Activated naive CD8-positive, alpha-beta T cell treated with anti-CD3 and anti-CD28 coated beads, Interleukin-2, amount 10 ng/mL, durations not matched to agents 7 days and 5 days (primary cell): ENCODE measurements at places on chromosomes 6 and 20.

- H3K4me1 ChIP-seq, result peaks cover 6% of the 10 kb centered on the region
- peak overlapping the region; percentile 9 for H3K4me3 ChIP-seq
- H3K36me3 ChIP-seq, result no peaks in the 10 kb centered on the region
- peak; percentile 52 for DNase-seq
- peaks cover 24% of the 10 kb centered on the region for H3K27me3 ChIP-seq
- no peak overlapping the region for H3K27ac ChIP-seq
Observed at GRCh38 chr6:24547243-24547642, 52.5 kb downstream of the ALDH5A1 start.

GRCh38 chr20:25495189-25495824 is 87.8 kb downstream of the GINS1 start:
- H3K36me3 ChIP-seq, result no peaks in the 10 kb centered on the region
- H3K4me3 ChIP-seq, result no peak overlapping the region
- H3K27me3 ChIP-seq, result no peaks in the 10 kb centered on the region
- DNase-seq, result no peak

GRCh38 chr6:155504848-155505607 is 49.4 kb upstream of the NOX3 start:
- H3K4me3 ChIP-seq, result no peak overlapping the region
- DNase-seq, result no peak
- no peak overlapping the region for H3K27ac ChIP-seq
- peaks cover 1% of the 10 kb centered on the region for H3K27me3 ChIP-seq

DNA sequence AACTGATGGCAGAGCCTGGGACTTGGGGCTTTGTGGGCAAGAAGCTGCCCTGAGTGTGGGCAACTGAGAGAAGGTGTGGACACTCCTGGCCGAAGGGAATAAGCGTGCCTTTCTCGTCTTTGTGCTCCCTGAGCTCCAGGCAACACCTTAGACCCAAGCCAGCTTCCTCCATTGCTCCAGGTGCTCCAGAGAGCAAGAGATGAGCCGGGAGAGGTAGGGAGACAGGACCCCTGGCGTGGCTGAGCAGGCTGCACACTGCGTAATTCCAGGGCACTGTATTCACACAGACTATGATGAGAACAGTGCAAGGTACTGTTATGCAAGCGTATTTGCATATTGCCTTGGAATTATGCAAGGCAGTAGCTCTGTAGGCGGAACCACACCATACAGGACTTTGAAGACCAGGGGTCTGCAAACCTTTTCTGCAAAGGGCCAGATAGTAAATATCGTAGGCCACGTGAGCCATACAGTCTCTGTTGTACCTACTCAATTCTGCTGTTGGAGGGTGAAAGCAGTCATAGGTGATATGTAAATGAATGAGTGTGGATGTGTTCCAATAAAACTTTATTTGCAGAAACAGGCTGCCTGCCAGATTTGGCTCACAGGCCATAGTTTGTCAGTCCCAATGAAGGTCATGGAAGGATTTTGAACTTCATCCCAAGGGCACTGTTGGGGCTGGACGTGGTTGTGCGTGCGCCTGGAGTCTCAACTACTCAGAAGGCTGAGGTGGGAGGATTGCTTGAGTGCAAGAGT is 42.1 kb upstream of the FAM83D start:
- no peaks in the 10 kb centered on the region for H3K27me3 ChIP-seq
- no peak overlapping the region for H3K4me3 ChIP-seq
- no peak overlapping the region for H3K27ac ChIP-seq
- peak; percentile 14 for DNase-seq
- H3K4me1 ChIP-seq, result peaks cover 38% of the 10 kb centered on the region

DNA sequence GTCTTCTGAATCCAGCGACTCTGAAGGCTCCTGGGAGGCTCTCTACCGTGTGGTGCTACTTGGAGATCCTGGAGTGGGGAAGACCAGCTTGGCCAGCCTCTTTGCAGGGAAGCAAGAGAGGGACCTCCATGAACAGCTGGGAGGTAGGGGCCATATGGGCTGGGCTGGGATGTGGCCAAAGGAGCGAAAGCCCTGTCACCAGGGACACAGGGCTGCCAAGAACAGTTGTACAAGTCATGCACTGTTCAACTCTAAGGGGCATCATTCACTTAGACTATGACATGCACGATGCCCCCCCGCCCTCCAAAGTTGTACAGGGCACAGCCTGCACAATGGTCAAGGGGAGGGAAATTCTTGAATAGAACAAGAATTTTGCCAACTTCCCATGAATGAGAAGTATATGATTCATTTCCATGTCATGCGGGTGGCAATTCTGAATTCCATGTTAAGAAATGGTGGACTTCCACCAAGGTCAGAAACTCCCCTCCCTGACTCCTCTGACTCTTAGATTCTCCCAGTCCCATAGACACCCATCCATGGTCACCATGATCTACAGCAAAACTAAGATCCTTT is 1.6 kb downstream of the REM1 start:
- peaks cover 42% of the 10 kb centered on the region for H3K27me3 ChIP-seq
- H3K27ac ChIP-seq, result no peak overlapping the region
- DNase-seq, result no peak
- peaks cover 3% of the 10 kb centered on the region for H3K4me1 ChIP-seq
- peaks cover 2% of the 10 kb centered on the region for H3K36me3 ChIP-seq
- H3K4me3 ChIP-seq, result no peak overlapping the region

GRCh38 chr6:2918936-2919335 is 15.8 kb upstream of the SERPINB9 start:
- peak overlapping the region; percentile 25 for H3K4me3 ChIP-seq
- H3K27me3 ChIP-seq, result peaks cover 4% of the 10 kb centered on the region
- peaks cover 16% of the 10 kb centered on the region for H3K4me1 ChIP-seq
- no peak for DNase-seq

GRCh38 chr6:108771421-108771820 is 76.8 kb upstream of the ARMC2 start:
- no peak for DNase-seq
- peaks cover 10% of the 10 kb centered on the region for H3K27me3 ChIP-seq
- no peak overlapping the region for H3K27ac ChIP-seq
- H3K4me1 ChIP-seq, result peaks cover 8% of the 10 kb centered on the region
- peaks cover 2% of the 10 kb centered on the region for H3K36me3 ChIP-seq
- H3K4me3 ChIP-seq, result no peak overlapping the region

- no peak for DNase-seq
- no peaks in the 10 kb centered on the region for H3K4me1 ChIP-seq
- H3K4me3 ChIP-seq, result no peak overlapping the region
- H3K36me3 ChIP-seq, result no peaks in the 10 kb centered on the region
Observed at GRCh38 chr6:132236744-132237143, 164.5 kb downstream of the MOXD1 start.

DNA sequence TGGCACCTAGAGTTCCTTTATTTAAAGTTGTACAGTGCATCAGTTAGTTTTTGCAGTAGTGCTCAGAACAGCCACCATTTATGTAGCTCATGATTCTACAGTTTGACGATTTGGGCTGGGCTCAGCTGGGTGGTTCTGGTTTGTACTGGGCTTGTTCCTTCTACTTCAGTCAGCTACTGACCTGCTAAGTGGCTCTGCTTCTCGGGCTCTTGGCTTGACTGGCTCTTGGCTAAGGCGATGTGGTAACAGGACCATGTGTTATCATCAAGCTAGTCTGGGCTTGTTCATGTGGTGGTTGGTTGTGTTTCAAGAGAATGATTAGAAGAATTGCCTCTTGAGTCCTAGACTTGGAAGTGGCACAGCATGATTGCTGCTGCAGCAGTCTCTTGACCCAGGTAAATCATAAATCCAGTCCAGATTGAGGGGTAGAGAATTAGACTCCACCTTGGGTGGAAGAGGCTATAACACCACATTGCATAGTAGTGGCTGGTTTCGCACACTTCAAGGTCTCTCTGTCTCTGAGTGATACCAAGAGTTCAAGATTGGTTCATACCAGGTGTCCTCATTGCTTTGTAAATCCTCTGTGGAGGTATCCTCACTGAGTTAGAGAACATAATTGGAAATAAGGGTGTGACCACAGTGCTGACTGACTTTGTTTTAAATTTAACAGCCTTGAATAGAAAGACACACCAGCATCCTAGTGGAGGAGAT is 253.0 kb downstream of the ARID1B start:
- H3K4me3 ChIP-seq, result no peak overlapping the region
- peaks cover 14% of the 10 kb centered on the region for H3K4me1 ChIP-seq
- peaks cover 14% of the 10 kb centered on the region for H3K36me3 ChIP-seq
- DNase-seq, result no peak

GRCh38 chr6:49813248-49813647 is 26.2 kb upstream of the PGK2 start:
- no peak overlapping the region for H3K4me3 ChIP-seq
- no peaks in the 10 kb centered on the region for H3K27me3 ChIP-seq
- H3K4me1 ChIP-seq, result no peaks in the 10 kb centered on the region

DNA sequence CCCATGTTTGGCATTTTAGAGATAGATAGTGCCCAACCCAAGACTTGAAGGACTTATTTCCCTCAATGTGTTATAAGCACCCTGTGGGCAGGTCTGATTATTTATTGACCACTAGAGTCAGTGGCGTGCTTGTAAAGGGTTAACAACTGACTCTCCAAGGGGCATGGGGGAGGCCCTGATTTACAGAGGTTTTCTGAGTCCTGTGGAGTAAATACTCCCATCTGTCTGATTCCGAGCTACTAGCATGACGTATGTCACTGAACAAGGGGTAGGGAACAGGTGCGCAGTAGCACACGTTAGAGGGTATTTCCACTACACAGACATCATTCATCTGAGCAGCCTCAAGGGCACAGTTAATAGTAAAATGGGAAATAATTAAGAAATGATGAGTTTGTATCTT is 17.4 kb upstream of the TRAM2 start:
- no peak overlapping the region for H3K4me3 ChIP-seq
- H3K27me3 ChIP-seq, result peaks cover 3% of the 10 kb centered on the region
- DNase-seq, result no peak
- no peak overlapping the region for H3K27ac ChIP-seq
- peaks cover 14% of the 10 kb centered on the region for H3K4me1 ChIP-seq

DNA sequence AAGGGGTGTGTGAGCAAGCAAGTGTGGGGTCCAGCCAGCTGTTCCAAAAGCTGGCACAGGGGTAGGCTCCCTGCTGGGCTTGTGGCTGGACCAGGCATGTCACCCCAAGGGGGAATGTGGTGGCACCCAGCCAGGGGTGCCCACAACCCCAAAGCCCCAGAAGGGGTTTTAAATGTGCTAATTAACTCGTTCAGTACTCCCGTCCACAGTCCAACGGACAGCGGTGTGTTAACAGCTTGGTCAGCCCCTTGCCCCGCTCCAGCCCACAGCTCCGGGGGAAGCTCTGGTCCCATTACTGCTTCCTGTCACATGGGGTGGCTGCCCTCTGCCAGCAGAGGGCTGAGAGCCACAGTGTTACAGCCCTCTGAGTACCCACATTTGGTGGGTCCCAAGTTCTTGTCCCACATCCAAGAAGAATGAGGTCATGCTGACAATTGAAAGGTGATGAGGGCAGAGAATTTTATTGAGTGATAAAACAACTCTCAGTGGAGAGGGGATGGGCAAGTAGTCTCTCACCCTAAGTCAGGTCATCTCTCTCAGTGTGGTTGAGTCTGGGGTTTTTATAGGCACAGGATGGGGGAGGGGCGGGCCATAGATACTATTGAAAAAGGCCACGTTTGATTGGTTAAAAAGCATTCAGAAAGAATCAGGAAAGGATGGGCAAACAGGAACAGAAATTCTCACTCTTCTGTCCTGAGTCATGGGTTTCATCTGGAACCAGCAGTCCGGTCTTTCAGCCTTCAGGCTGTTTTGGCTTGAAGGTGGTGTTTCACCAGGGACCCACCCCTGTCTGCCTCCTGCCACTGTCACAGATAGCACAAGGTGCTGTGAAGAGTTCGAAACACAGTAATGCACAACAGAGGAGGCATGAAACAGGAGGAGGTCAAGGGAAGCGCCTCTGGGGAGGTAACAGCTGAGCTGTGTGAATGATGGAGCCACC is 238.5 kb downstream of the NFATC2 start:
- H3K27me3 ChIP-seq, result peaks cover 15% of the 10 kb centered on the region
- H3K36me3 ChIP-seq, result no peaks in the 10 kb centered on the region
- DNase-seq, result no peak
- H3K27ac ChIP-seq, result no peak overlapping the region
- peaks cover 2% of the 10 kb centered on the region for H3K4me1 ChIP-seq
- no peak overlapping the region for H3K4me3 ChIP-seq

DNA sequence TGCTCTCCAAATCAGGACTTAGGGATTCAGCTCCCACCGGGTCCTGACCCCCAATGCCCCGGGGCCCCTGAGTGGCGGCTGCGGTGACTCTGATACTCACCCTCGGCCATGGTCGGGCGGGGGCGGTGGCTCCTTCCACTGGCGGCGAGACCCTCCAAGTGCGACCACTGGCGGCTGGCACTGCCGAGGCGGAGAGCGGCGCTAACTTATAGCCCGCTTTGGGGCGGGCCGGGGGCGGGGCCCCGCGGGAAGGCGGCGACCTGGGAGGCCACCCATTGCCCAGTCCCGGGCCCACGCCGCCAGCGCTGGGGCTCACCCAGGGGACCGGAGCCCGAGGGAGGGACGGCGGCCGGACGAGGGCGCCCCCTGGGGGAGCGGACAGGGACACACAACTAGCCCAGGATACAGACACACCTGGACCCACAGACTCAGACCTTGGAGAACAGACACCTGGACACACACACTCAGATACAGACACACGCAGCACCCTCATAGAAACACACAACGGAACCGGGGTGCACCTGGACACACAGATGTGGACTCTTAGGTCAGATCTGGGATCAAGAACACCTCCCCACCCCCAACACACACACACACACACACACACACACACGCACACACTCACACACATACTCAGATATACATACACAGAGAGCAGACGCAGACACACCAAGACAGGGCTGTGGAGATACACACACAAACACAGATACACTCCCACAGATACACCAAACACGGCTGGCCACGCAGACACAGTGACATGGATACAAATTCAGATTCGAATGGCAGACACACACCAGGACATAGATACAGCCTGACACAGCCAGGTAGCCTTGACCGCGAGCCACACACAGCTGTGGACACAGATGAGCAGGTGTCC is at the start of gene TGM2:
TGM2 (minus strand) TSS at position 182 of the 877 bp plus-strand sequence; CDS start at position 110, 72 bp downstream.
- peaks cover 23% of the 10 kb centered on the region for H3K4me1 ChIP-seq
- DNase-seq, result peak; percentile 74
- H3K36me3 ChIP-seq, result no peaks in the 10 kb centered on the region
- peaks cover 24% of the 10 kb centered on the region for H3K27me3 ChIP-seq
- H3K4me3 ChIP-seq, result peak within 1 kb of the TSS; percentile 33
- H3K27ac ChIP-seq, result no peak within 1 kb of the TSS

- H3K27ac ChIP-seq, result no peak overlapping the region
- no peak overlapping the region for H3K4me3 ChIP-seq
- peaks cover 13% of the 10 kb centered on the region for H3K27me3 ChIP-seq
- peaks cover 2% of the 10 kb centered on the region for H3K4me1 ChIP-seq
Observed at GRCh38 chr6:144932621-144933020, 647.5 kb downstream of the UTRN start.

- H3K27me3 ChIP-seq, result peaks cover 19% of the 10 kb centered on the region
- H3K27ac ChIP-seq, result peak overlapping the region; percentile 43
- no peak overlapping the region for H3K4me3 ChIP-seq
- DNase-seq, result no peak
Observed at GRCh38 chr20:57449398-57450354, 58.5 kb downstream of the RBM38 start.

DNA sequence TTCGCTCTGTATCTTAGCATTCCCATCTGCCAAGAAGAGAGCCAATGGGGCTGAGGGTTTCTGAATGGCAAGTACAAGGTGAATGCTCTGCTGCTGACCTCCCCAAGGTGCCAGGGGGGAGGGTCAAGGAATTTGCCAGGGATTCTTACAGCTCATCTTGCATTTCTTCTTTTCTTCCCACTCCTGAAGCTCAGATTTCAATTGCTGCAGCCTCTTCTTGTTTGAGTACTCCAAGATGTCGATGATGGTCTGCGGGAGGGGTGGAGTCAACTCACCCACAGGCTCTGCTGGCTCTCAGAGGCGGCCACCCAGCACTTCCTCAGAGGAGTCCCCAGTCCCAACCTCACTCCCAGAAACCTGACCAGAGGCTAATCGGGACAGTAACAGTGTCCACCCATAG is 12.4 kb downstream of the C20orf96 start:
- peaks cover 13% of the 10 kb centered on the region for H3K36me3 ChIP-seq
- peaks cover 2% of the 10 kb centered on the region for H3K4me1 ChIP-seq
- H3K27ac ChIP-seq, result no peak overlapping the region
